Activated naive CD8-positive, alpha-beta T cell treated with anti-CD3 and anti-CD28 coated beads, Interleukin-2, amount 50 U/mL, for 24 hours (primary cell): ENCODE measurements at places on chromosomes 11 and 22.

DNA sequence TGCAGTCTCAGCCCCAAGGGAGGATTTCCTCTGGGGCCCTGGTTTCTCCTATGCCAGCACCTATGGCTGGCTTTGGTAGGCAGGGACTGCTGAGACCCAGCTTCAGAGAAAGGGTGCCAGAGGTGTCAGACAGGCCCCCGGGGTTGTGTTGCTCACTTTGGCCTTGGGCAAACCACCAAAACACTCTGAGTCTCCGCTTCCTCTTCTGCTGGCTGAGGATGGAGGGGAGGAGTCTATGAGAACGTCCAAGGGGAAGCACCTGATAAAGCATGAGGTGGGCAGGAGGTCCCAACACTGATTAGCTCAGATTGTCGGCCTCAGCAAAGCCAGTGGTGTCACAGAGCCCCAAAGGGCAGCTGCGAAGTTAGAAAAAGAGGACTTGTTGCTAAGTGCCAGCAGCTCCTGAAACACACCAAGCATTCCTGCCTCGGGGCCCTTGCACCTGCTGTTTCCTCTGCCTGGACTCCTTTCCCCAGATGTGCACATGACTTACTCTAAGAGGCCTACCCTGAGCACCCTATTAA is 10.5 kb downstream of the SMTNL1 start:
- DNase-seq = peak; percentile 27

- peak; percentile 68 for DNase-seq
Observed at GRCh38 chr11:73288873-73289707, 17.0 kb downstream of the P2RY6 start.

DNA sequence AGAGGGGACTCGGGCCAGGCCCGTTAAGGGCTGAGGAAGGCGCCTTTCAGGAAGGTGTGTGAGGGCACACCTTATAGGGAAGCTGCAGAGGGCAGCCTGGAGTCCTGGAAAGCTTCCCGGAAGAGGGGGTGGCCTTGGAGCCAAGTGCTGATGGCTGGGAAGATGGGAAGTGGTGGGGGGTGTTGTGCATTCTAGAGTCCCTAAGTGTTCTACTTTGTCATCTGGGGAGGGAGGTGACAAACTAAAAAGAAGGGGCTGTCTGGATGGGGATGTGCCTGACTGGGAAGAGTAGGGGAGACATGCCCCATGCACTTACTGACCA is 6.8 kb downstream of the ZDHHC8 start:
- DNase-seq = no peak

- no peak for DNase-seq
Observed at GRCh38 chr22:37784829-37785495, 22.8 kb upstream of the GCAT start.

DNA sequence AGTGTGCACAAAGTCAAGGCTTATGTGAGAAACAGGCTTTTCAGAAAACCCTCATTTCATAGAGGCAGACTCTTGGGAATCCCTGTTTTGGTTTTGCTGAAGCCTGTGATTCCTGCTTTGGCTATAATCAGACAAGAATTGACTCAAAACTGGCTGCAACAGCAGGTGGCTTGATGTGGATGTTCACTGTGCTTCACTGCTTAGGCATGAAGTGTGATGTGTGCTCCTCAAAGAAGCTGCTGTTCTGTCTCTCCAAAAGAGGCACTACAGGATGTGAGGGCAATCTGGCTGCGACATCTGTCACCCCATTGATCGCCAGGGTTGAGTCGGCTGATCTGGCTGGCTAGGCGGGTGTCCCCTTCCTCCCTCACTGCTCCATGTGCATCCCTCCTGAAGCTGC is 103.5 kb downstream of the C11orf58 start:
- DNase-seq = no peak

- no peak for DNase-seq
Observed at GRCh38 chr11:70175236-70175698, 27.8 kb upstream of the FADD start.
